ENCODE measurements at places on chromosomes 6 and 20. TPM values are rescaled to one million over a fixed set of nuclear protein-coding genes. Genes with fewer than 3 reads are reported as not detected.

DNA sequence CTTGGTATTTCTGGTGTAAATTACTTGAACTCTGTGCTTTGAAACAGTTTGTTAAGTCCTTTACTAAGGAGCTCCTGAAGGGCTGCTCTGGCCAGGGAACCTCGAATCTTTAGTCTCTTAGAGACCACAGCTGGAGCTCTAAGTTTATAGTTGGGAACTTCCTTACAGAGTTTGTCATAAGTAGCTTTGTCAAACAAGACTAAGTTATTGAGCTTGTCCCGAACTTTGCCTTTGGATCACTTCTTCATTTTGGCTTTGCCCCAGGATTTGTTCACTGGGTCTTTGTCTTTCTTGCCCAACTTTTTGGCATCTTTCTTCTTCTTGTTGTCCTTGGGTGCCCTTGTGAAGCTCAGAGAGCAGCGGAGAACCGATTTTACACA lies 64.8 kb downstream of the FAM50B start:
- H3K4me3 ChIP-seq: no peak overlapping the region
- H3K27ac ChIP-seq: peak overlapping the region; percentile 92
- H3K4me1 ChIP-seq: peaks cover 33% of the 10 kb centered on the region
- no peak for DNase-seq
- H3K36me3 ChIP-seq: no peaks in the 10 kb centered on the region

DNA sequence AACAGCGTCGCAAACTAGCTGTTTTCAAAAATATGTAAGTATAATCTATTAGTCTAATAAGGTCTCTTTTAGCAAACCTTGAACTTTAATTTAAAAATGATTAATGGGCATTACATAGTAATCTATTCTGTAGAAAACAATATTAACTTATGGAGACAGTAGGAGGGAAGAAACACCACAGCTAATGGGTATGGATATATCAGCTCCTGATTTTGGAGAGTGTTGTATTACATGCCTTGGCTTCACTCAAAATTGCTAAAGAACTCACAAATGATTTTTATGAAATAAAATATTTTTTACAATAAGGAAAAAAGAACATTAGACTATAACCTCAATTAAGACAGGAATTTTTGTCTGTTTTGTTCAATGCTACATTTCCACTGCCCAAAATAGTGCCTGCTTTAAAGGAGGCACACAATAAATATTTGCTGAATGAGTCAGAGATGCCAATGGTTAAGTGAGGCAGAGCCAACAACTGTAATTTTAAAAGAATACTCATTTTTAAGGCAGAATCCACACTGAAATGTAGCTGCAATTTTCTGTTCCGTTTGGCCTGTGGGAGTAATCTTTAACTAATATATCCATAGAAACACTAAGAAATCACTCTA lies 15.7 kb downstream of the ATG5 start:
- no peak overlapping the region for H3K27ac ChIP-seq
- H3K4me1 ChIP-seq: no peaks in the 10 kb centered on the region
- no peak for DNase-seq
- H3K36me3 ChIP-seq: peaks cover under 1% of the 10 kb centered on the region
- no peak overlapping the region for H3K4me3 ChIP-seq
- H3K27me3 ChIP-seq: no peaks in the 10 kb centered on the region

GRCh38 chr6:87909849-87910248 lies 137.8 kb upstream of the SPACA1 start:
- no peak for DNase-seq
- H3K36me3 ChIP-seq: no peaks in the 10 kb centered on the region
- no peak overlapping the region for H3K4me3 ChIP-seq
- H3K4me1 ChIP-seq: peaks cover 3% of the 10 kb centered on the region
- no peaks in the 10 kb centered on the region for H3K27me3 ChIP-seq
- no peak overlapping the region for H3K27ac ChIP-seq

DNA sequence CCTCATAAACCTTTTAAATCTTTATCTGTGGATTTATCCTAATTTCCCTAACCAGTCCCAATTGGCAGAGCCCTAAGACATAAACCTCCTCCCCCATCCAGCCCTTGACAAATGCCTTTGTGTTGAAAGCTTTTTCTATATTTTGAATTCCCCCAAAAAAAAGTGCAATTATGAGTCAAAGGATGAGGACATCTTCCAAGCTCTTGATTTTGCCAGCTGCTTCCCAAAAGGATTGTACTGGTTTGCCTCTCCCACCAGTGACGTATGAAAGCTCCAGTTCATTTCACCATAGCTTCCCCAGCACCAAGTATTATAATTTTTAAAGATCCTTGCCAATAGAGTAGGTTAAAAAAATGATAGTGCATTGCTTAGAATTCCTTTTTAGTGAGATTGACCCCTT lies 38.9 kb downstream of the SIRPA start:
- H3K4me3 ChIP-seq: no peak overlapping the region
- peaks cover 23% of the 10 kb centered on the region for H3K4me1 ChIP-seq
- H3K27ac ChIP-seq: peak overlapping the region; percentile 79
- DNase-seq: no peak
- no peaks in the 10 kb centered on the region for H3K27me3 ChIP-seq
- H3K36me3 ChIP-seq: peaks cover 21% of the 10 kb centered on the region

Gene TRAPPC3L
- not detected for total RNA-seq
